CD4-positive, alpha-beta T cell treated with Interleukin-6 for 4 hours (primary cell): ENCODE measurements at places on chromosomes 6 and 20.

DNA sequence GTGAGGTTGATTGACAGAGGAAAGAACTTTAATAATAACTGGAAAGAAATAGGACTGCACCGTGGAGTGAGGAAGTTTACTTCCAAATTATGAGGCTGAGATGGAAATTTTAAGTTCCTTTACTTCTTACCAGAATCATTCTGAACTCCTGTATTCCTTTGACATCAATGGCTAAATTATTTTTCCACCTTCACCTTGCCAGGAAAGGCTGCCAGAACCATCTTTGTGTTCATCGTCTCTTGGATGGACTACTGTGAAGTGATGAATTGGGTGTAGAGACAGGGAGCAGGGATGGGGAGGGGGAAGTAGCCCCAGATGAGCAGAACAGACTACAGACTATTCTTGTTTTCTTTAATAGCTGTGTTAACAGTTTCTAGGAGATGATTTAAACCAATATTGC, 102.1 kb upstream of the CEP162 start:
- DNase-seq = no peak

- DNase-seq = no peak
Measured at GRCh38 chr6:140253096-140253495, 878.6 kb upstream of the CITED2 start.

GRCh38 chr20:53080969-53081871, 109.1 kb downstream of the TSHZ2 start:
- peak; percentile 56 for DNase-seq

GRCh38 chr20:38272961-38273360, 12.4 kb upstream of the KIAA1755 start:
- DNase-seq = no peak

GRCh38 chr6:99114769-99115406, 167.1 kb upstream of the FBXL4 start:
- DNase-seq = no peak

GRCh38 chr6:11460837-11461661, 76.5 kb upstream of the TMEM170B start:
- DNase-seq = no peak

DNA sequence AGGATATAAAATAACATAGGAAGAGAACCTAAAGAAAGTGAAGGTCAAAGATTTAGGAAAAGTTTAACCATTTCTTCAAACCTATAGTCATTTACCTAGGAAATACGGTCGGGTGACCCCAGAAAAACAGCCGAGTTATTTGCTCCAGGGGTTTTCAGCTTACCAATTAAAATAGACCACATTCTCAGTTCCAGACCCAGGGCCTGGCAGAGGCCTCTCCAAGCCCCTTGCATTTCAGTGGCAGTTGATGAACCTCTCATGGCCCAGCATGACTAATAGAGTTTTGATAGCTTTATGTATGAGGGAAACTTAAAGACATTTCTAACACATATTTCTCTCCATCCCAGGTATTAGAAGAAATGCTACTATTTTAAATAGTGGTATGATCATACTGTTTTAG, 113.5 kb downstream of the OGFRL1 start:
- DNase-seq = no peak

- no peak for DNase-seq
Measured at GRCh38 chr6:131136021-131136786, 937 bp downstream of the AKAP7 start.

DNA sequence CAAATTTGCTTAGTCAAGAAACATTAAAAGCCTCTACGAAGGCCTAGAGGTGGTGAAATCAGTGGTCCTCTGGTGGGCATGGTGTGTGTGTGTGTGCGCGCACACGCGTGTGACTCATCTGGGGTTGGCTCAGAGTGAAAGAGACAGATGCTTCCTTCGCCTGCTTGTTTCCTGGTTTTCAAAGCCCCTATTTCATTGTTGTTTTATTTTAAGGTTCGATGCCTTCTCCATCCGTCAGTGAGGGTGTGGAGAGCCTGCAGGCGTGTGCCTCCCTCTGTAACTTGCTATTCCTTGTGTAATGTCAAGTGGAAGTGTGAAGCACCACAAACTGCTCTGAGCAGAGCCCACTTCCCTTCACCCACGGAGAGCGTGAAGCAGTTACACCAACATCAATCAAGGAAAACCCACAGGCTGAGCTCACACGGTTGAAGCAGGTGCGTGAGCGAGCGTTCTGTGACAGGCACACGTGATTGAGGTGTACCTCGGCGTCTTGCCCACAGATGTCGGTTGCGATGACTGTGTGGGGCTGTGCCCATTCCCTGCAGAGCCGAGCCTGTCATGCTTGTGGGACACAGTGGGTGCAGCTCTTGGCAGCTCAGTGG, 233.9 kb downstream of the PRL start:
- DNase-seq = peak; percentile 57

GRCh38 chr6:21836277-21836676, 242.7 kb downstream of the SOX4 start:
- DNase-seq = no peak

- no peak for DNase-seq
Measured at GRCh38 chr6:169921217-169921616, 169.8 kb downstream of the ERMARD start.

- no peak for DNase-seq
Measured at GRCh38 chr6:116969211-116969863, 92.3 kb downstream of the RFX6 start.

DNA sequence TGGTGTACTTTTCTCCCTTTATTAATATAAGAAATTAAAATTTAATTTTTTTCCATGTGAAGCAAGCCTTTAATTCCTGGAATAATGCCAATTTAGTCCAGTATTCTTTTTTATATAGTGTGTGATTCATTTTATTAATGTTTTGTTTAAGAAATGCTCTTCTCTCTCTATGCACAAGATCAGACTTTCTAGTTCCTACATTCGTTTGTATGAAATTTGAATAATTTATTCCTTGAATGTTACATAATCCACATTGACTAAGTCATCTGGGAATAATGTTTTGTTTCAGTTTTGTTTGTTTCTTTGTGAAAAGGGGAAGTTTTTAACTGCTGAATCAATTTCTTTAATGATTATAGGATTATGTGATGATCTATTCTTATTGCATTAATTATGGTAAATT, 181.4 kb upstream of the ID4 start:
- DNase-seq = no peak

DNA sequence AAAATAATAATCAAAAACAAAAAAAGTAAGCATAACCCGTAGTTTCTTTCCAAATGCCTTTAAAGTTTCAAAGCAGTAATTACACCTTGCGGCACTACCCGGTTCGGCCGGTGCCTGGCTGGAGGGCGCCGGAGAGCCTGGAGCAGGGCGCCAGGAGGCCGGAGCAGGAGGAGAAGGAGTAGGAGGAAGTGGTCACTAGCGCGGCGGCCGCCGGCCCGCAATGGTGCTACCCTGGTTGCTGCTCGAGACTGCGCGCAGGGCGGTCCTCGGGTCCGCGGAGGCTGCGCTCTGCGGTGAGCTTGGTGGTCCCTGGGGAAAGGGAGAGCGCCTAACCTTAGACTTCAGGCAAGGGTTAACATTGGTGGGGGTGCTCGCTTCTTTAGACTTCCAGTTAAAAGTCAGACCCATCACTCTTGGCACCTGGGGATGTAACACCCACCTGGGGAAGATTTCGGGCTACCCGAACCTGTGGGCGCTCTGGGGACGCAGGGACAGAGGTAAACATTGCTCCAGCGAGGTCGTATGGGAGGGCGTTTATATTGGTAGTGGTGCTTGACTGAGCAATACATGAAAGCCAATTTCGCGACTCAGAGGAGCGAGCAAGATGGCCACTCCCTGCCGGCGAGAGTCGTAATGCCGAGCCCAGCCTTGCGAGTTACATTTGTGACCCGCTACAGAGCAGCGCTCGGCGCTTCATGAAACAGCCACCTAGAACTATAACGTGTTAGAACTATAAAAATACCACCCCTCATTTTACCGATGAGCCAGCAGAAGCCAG, 5.8 kb upstream of the USP45 start:
- peak; percentile 77 for DNase-seq

- no peak for DNase-seq
Measured at GRCh38 chr6:155646443-155646842, 190.8 kb upstream of the NOX3 start.

DNA sequence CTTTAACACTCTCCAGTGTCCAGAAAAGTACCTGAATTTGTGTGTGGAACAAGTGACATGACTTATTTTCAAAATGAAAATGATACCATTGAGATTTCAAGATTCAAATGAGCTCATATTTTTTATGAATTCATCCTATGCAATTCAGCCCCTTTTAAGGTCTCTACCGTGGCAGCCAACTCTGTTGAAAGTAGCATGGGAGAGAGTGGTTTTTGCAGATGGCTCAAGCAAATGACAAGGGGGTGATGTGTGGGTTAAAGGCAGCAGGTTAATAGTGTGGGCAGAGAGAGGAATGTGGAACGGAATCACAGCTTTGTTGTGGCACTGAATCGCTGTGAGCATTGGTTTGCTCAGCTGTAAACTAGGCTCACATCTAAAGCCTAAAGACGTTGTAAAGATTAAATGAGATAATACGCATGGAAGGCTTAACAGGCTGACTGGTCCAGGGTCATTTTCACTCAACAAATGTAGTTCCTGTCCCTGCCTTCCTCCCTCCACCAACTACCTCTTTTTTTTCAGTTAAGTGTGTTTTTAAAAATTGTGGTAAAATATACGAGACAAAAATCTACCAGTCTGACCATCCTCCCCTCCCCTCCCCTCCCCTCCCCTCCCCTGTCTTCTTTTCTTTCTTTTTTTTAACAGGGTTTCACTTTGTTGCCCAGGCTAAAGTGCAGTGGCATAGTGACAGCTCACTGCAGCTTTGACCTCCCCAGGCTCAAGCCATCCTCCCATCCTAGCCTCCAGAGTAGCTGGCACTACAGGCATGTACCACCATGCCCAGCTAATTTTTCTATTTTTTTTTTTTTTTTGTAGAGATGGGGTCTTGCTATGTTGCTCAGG, 114.7 kb upstream of the ZNF217 start:
- DNase-seq = peak; percentile 36

DNA sequence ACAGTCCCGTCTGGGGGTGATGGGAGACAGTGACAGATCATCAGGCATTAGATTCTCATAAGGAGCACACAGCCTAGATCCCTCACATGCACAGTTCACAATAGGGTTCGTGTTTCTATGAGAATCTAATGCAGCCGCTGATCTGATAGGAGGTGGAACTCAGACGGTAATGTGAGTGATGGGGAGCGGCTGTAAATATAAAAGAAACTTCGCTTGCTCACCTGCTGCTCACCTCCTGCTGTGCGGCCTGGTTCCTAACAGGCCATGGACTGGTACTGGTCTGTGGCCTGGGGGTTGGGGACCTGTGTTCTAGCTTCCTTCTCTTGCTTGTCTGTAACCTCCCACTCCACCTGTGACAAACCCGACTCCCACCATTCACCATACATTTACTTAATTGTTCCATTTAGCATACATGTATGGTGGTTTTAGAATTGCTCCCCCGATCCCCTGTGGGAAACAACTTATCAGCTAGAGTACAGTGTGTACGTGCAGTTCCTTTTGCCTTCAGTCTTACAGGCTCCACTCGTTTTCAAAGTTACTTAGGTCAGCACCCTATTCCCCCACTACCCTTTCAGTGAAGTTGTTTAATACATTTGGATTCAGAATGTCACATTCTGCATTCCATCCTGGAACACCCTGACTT, 4.0 kb downstream of the MANBAL start:
- no peak for DNase-seq

GRCh38 chr20:50343490-50344179, 153.0 kb downstream of the CEBPB start:
- DNase-seq = no peak

- no peak for DNase-seq
Measured at GRCh38 chr6:145267076-145267867, 468.0 kb downstream of the EPM2A start.

- DNase-seq = no peak
Measured at GRCh38 chr6:106973018-106973835, 1.3 kb downstream of the CD24 start.

- no peak for DNase-seq
Measured at GRCh38 chr6:41467061-41467460, 79.1 kb upstream of the FOXP4 start.

- DNase-seq = no peak
Measured at GRCh38 chr20:13800728-13801134, 15.9 kb downstream of the NDUFAF5 start.

DNA sequence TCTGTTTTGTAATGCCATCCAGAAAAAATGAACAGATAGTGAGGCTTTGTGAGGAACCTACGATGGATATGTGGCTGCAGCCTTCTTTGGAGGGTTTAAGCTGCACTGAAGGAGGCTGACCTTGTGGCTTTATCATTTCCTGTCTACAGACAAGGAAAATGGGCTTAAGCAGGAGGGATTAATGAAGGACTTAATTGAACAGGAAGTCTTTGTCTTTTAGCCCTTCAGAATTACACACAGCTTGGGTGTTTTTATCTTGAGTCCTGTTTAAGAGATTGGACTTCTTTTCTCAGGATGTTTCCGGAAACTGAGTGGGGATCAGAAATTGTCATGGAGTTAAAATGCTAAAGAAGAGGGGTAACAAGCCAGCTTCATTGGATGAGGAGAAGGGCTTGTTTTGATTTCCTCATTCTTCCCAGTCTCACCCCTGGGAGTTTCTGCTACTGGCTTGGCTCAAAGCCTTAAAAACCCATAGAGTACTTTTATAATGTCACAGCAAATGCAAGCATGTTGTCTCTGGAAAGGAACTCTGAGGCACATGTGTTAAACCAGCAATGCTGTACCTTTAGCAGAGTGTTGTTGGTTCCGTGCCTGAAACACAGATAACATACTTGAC, 193.6 kb downstream of the JARID2 start:
- no peak for DNase-seq

DNA sequence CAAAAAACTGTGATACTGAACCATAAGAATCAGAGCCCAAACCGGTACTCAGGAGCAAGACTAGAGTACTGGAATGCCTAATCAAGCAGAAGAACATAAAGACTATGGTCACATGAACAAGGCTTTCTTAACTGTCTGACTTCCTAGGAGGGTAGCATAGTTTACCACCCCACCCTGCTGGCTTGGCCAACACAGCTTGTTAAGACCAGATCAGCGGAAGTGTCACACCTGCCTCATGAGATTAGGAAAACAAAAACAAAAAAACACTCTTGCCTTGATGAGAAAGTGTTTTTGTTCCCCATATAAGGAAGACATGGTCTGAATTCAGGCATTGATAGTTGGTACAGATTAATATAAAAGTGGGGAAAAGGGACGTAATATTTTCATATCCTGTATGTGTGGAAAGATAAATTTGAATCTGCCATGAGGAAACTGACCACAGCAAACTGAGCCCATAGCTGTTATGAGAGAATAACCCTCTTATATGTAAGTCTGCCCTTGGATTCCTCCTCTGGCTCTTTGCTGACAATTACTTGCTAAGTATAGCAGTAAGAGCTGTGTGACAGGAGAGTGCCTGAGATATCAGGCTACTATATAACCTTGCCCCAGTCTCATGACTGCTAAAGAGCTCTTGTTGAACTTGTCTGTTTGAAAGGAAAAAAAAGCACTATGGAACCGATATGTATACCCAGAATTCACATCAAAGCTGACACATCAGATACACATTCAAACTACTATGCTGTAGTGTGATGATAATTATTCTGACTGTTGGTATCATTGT, 197.1 kb downstream of the EPHA7 start:
- DNase-seq = no peak
